ENCODE measurements at places on chromosomes 1 and 21.

GRCh38 chr1:11961230-11961629 lies 19.0 kb upstream of the MFN2 start:
- DNase-seq, result no peak

DNA sequence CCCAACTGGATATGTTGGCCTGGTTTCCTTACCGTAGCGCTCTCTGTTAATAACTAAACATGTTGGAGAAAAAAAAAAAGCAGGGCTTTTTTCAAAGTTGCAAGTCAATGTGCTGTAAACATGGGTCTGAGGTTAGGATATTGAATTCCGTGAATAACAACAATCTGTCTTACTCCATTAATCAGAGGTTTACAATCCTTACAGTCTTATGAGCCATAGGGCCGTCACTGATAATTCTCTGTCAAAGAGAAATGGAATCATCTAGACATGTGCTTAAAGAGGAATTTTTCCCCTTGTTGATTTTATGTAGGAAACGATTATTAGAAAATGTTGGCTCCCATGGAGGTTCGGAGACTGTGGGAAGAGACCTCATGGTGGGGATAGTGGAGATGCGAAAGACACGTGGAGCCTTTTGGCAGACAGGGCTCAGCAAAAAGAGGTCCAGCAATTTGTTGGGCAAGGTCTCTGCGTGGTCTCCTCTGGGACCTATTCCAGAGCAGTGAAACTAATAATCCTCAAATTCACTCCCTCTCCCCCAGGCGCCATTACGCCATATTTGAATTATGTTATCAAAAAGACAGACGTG lies 83.5 kb upstream of the CLDN14 start:
- DNase-seq, result peak; percentile 20

GRCh38 chr1:70864302-70864701 lies 183.3 kb downstream of the PTGER3 start:
- no peak for DNase-seq

DNA sequence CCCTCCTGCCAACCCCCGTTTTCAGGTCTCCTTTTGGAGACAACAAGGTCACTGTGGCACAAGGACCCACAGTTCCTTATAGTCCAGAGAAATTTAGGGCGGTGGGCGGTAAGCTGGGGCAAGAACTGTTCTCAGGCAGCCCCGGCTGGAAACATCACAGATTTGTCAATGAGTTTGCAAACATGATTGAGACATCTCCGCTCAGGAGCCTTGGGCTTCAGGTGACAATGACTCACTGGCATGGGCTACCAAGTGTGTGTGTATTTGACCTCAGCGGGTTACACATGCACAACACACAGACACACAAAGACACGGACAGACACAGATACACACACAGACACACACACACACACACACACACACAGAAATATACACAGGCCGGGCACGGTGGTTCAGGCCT lies 58.2 kb upstream of the ABCG1 start:
- no peak for DNase-seq

- DNase-seq, result no peak
Observed at GRCh38 chr1:180962178-180962577, 49.5 kb downstream of the KIAA1614 start.

DNA sequence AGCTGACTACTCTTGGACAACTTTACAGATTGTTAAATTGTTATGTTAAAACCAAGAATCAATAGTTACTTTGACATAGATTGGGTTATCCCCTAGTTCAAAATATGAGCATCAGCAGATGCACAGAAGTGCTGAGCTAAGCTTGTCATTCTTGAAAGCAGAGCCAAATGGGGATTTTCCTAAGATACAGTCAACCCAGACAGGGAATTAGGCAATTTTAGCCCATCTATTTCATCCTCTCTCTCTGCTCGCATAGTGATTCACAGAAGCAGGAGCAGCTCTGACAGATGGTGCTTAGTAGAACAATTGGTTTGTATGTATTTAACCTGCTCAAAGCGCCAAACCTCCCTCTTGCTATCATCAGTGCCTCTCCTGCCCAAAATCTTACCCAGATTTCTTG lies 27.9 kb upstream of the PRRC2C start:
- no peak for DNase-seq

DNA sequence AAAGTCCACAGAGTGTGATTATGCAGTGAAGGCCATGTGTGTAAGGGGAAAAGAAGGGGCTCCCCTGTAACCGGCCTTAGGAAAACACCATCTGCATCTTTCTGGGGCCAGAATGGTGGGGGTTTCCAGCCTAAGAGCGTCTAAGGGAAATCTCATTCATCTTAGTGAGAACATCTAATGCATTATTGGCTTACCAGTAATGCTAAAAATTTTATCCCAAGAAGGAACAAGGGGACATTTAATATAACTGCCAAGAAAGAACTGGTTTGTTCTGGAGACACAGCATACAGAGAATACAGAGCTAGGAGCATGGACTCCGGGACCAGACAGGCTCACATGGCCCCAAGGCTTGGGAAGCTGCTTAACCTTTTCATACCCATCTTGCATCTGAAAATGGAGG lies 58.3 kb upstream of the DSCAM start:
- no peak for DNase-seq

- peak; percentile 90 for DNase-seq
Observed at GRCh38 chr1:66478116-66478515, 55.8 kb upstream of the SGIP1 start.

- DNase-seq, result no peak
Observed at GRCh38 chr21:42708107-42708506, 54.7 kb downstream of the PDE9A start.

- no peak for DNase-seq
Observed at GRCh38 chr1:208934933-208935332, 648.6 kb upstream of the CAMK1G start.

- DNase-seq, result no peak
Observed at GRCh38 chr1:56377431-56377830, 201.9 kb downstream of the PLPP3 start.

GRCh38 chr1:45491487-45492260 lies 711 bp upstream of the TESK2 start:
- DNase-seq, result no peak

GRCh38 chr1:115838431-115839028 lies 2.4 kb downstream of the NHLH2 start:
- DNase-seq, result no peak

- DNase-seq, result no peak
Observed at GRCh38 chr1:167808104-167808503, 86.3 kb downstream of the MPZL1 start.

- no peak for DNase-seq
Observed at GRCh38 chr1:235054466-235054865, 74.2 kb downstream of the TOMM20 start.

DNA sequence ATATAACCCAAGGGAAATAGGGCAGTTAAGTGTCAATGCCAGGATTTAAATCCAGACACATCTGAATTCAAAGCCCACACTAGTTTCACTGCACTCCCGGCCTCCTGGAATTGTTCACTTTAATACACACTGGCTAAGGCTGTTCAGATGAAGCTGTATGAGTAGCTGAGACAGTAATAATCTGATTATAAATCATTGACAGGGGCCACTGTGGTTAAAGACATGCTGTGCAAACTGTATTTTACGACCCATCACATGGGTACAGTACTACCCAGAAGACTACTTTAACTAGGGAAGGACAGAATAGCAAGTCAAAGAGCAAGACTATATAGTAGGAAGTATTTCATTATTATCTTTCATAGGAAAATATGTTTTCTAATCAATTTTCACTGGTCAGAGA lies 16.1 kb upstream of the NTNG1 start:
- no peak for DNase-seq

DNA sequence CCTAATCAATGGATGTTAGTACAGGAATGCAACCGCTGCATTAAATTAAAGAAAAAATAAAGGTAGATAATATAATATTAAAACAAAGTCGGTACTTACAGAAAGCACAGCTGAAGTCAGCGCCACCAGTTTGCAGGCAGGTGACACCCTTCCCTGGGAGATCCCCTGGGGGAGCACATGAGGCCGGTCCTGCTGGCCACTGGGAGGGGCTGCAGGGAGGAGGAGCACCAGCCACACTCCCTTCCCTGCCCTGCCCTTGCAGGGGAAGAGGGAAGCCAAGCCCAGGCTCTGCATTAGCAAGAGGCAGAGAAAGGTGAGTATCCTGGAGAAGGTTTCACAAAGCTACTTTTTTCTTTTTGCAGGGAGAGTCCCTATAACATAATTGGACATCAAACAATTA lies 507.0 kb downstream of the AJAP1 start:
- no peak for DNase-seq

- DNase-seq, result no peak
Observed at GRCh38 chr1:161282991-161283390, 24.4 kb downstream of the PCP4L1 start.

DNA sequence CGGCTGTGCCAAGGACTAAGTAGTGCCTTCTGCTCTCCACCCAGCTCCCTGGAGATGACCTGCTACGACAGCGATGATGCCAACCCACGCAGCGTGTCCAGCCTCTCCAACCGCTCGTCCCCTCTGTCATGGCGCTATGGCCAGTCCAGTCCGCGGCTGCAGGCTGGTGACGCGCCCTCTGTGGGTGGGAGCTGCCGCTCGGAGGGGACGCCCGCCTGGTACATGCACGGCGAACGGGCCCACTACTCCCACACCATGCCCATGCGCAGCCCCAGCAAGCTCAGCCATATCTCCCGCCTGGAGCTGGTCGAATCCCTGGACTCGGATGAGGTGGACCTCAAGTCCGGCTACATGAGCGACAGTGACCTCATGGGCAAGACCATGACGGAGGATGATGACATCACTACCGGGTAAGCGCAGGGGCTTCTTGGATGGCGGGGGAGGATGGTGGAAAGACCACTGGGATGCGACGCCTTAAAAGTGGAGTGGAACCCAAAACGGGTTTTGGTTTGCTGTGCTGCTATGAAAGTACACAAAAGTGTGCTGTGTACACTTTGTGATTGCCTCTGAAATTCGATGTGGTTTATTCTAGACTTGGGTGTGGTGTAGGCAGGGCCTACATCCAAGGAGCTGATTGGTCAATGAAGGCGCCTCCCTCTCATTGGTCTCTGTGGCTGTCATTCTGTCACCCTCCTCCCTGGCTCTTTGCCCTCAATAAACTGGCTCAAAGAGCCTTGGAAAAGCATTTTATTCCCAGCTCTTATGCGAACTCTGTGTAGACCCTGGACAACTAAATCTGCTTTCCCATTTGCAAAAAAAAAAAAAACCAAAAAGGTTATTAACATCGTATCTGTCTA lies 110.4 kb upstream of the IPO9 start:
- DNase-seq, result peak; percentile 49

- DNase-seq, result peak; percentile 50
Observed at GRCh38 chr1:94871031-94871430, 50.9 kb downstream of the SLC44A3 start.

All from fibroblast of skin of scalp (primary cell).